ENCODE measurements at places on chromosomes 7 and 10.
A peak's percentile ranks its signal among the peaks of the same experiment; 100 is the strongest.

DNA sequence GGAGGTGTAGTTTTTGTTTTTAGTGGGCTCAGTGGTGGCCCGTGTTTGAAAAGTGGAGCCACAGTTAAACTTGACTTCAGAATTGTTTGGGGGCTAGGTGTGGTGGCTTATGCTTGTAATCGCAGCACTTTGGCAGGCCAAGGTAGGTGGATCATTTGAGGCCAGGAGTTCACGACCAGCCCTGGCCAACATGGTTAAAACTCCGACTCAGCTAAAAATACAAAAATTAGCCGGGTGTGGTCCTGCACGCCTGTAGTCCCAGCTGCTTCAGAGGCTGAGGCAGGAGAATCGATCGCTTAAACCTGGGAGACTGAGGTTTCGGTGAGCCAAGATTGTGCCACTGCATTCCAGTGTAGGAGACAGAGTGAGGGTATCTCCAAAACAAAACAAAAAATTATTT lies 1.8 kb downstream of the CCT6A start:
- DNase-seq: no peak

DNA sequence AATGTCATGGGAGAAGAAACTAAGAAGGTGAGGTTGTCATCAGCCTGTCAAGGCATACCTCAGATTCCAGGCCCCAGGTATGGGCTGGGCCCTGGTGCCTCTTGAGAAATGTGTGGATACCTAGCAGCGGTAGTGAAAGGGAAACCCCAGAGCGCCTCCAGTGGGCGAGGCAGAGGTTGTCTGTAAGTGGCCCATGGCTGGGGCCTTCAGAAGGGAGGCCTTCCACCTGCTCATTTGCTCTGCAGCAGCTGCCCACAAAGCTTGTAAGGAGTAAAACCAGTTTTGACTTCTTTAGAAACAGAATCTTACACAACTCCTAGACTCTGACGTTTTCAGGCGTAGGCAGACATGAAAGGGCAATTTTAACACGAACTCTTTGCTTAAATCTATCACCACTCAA lies 509.9 kb downstream of the PARD3 start:
- DNase-seq: peak; percentile 10

GRCh38 chr7:117737926-117738325 lies 135.3 kb downstream of the CTTNBP2 start:
- DNase-seq: no peak

DNA sequence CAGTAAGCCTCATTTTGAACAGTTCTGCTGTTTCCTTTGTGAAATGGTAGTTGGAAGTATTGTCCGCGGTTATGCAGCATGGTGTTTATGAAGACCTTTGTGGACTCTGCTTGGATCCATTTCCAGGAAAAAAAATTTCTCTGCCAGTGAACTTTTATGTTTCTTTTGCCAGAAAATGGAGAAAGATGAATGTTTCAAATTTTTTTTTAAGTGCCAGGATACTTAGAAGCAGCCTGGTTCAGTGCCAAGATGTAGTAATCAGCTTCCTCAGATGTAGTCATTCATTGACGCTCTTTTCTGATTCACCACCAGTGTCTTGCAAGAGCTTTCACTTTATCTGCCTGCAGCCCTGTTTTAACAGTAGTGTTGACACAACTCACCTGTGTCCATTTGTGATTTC lies 258.2 kb downstream of the SDK1 start:
- no peak for DNase-seq

GRCh38 chr7:148669927-148670326 lies 28.8 kb upstream of the CUL1 start:
- no peak for DNase-seq

All from GM20000 (cell line).